Dermis microvascular lymphatic vessel endothelial cell (primary cell): ENCODE measurements at places on chromosomes 12 and 14. TPM values are rescaled to one million over a fixed set of nuclear protein-coding genes. Genes with fewer than 3 reads are reported as not detected.

RNASE3 gene
- total RNA-seq, result not detected in 2 replicates

DNA sequence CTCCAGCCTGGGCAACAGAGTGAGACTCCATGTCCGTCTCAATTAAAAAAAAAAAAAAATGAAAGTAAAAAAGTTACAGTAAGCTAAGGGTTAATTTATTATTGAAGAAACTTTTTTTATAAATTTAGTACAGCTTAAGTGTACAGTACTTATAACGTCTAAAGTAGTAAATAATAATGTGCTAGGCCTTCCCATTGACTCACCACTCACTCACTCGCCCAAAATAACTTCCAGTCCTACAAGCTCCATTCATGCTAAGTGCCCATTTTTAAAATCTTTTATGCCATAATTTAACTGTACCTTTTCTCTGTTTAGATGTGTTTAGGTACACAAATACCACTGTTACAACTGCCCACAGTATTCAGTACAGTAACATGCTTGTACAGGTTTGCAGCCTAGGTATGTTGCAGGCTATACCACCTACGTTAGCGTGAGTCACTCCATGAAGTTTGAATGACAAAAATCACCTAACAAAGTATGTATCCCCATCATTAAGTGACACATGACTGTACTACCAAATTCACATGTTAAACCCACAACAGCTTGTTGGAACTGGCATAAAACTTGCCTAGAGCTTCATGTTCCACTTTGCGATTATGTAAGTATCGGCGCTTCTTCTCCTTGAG, 10.7 kb downstream of the KANSL2 start:
- no peak for DNase-seq

GRCh38 chr14:74231784-74232183, 7.5 kb upstream of the VSX2 start:
- no peak for DNase-seq

DNA sequence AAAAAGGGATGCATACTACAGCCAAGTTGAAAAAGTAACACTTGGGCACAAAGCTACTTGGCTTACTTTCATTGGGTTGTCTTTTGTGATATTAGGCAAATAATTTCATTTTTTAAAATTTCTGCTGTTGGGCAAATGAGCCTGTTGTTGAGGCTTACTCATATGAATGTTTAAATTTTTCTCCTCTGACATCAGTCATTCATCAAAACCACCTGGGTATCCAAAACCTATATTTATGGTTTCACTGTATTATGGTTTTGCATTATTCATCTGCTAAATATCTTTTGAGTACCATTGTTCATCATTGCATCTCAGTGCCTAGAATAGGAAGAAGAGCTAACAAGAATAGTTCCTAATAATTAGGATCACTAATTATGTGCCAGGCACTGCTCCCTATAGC, 28.1 kb downstream of the DYRK2 start:
- DNase-seq, result no peak

NAV3 gene
- total RNA-seq, result 2.3 and 10.8 TPM in 2 replicates

GRCh38 chr12:91877022-91877421, 268.6 kb downstream of the BTG1 start:
- DNase-seq, result no peak

DLK1 gene
- not detected in 2 replicates for total RNA-seq

- DNase-seq, result peak; percentile 66
These were observed 5.0 kb downstream of the CELA1 start for GRCh38 chr12:51341251-51342007.

GRCh38 chr12:119681728-119682638, 14.1 kb downstream of the PRKAB1 start:
- DNase-seq, result no peak
